Adipocyte (in vitro differentiated cells): ENCODE measurements at places on chromosomes 4 and X.

GRCh38 chr4:14404730-14405129 is 597.6 kb upstream of the CPEB2 start:
- no peak for DNase-seq

- no peak for DNase-seq
Measured at GRCh38 chrX:33045245-33045644, 166.1 kb downstream of the DMD start.

DNA sequence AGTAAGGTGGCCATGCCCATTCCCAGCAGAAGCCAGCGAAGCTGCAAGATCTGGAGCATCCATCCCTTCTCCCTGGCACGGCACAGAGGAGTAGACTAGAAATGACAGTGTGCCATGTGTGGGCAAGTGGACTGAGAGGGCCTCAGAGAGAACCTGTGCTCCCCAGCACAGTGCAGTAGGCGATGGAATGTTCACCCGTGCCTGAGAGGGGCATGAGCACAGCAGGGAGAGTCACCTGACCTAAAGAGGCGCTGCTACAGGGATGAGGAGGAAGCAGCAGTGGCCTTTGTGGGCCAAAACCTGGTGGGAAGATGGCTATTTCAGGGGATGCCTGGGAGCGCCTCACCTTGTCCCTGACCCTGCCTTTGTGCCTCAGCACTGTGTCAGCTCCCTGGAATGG is 8.0 kb upstream of the CDKN2AIP start:
- no peak for DNase-seq

- no peak for DNase-seq
Measured at GRCh38 chr4:55296096-55296495, 49.9 kb upstream of the SRD5A3 start.

DNA sequence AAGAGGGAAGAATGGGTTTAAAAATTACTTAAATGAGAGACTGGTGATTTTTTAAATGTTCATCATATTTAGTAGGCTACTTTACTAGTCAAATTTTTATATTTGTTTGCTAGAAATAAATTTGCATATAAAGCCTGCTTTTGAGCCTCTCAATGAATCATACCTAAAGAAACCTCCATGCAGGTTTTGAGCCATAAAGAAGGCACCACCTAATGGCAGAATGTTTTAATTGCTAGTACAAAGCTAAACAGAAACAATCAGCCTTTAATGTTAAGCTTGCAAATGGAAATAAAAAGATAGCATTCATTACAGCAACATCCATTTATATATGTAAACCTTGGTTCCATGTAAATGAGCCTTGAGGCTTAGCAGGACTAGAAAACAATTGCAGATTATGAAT is 989.7 kb downstream of the CCSER1 start:
- peak; percentile 7 for DNase-seq

DNA sequence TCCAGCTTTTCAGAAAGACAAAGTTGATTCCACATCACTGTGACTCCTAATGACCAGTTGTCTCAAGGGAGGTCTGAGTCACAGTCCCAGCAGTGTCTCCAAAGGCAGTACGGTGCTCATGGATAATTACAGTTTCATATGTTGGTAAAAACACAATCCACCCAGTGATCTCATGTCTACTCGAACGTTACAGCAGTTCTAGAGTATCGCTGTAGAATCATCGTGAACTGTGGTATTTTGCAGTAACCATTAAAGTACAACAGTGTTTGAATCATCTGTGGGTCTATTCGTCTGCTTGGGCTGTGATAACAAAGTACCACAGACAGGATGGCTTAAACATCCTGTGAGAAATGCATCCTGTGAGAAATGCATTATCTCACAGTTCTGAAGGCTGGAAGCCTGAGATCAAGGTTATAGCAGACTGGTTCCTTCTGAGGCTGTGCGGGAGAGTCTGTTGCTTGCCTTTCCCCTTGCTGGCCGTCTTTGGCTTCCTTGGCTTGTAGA is 121.1 kb upstream of the SORBS2 start:
- DNase-seq: peak; percentile 42

DNA sequence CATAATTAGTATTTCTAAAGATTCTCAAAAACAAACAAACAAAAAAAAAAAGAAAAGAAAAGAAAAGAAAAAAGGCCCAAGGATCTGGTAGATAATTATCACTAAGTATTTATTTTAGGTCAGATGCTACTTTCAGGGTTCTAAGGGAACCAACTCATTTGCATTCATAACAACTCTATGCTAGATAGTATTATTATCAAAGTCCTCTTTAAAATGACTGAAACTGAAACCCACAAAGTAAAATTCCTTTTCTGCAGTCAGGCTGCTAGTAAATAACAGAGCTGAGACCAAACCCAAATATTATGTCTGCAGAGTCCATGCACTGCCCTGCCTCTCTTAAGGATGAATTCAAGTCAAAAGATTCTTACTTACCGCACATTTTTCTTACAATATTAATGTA is 38.3 kb upstream of the MAPK10 start:
- DNase-seq: no peak

- DNase-seq: no peak
Measured at GRCh38 chrX:136032370-136032769, 47.1 kb downstream of the SLC9A6 start.

DNA sequence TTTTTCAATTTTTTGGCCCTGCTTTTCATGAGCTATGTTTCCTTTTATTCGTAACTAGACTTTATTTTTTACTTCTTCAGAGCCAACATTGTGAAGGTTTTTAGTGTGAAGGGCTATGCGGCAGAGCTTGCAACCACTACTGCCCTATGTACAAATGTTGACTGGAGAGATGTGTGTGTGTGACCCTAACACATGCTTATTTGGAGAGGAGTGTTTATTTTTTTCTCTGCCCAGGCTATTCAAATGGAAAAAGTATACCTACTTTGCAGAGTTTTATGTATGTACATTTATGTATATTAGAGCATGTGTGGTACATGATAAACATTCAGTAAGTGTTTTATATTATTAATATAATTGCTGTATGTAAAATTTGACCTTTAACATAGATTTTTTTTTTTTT is 86.5 kb downstream of the WWC2 start:
- no peak for DNase-seq

- peak; percentile 44 for DNase-seq
Measured at GRCh38 chr4:94690851-94691254, 66.9 kb upstream of the BMPR1B start.

DNA sequence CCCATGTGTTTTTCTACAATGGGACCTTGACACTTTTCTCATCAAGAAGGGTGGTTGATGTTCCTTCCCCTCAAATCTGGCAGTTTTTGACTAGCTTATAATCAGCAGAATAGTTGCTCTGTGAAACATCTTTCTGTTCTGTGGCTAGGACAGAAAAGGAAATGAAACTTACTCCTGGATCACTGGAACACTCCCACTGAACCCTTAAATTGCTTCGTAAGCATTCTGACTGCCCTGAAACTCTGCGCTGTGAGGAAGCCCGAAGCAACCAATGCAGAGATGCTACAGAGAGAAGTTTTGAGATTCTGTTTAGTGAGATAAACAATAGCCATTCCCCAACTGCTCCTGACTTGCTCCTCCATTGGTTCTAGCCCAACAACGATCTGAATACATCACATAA is 602.2 kb downstream of the CENPC start:
- no peak for DNase-seq

DNA sequence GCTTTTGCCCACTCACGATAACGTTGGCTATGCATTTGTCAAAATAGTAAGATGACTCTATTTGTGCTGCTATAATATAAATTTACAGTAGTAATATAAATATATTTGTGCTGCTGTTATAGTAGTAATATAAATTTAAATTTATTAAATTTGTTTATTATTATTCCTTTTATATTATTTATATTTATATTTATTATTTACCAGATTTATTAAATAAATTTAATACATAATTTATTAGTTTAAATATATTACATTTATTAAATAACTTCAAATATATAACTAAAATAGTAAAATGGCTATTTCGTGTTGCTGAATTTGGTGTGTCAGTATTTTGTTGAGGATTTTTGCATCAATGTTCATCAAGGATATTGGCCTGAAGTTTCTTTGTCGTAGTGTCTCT is 246.5 kb upstream of the FGF16 start:
- DNase-seq: no peak

DNA sequence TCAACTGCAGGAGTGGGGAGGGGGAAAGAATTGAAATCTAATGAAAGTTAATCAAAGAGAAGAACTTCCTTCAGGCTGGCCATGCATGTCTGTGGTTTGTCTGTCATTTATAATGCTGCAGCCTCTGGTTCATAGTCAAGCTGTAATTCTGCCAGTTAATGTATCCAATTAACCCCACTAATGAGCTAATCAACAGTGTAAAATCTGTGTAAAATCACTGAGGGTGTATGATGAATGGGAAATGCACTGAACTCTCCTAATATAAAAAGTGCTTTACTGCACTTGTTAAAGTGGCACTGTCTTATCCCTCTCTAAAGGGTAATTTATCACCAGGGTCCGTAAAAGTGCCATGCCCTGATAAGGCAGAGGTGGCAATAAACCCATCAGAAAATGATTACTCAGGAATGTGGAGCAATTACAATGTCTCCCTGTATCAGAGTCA is 798.1 kb downstream of the PDHA2 start:
- no peak for DNase-seq

DNA sequence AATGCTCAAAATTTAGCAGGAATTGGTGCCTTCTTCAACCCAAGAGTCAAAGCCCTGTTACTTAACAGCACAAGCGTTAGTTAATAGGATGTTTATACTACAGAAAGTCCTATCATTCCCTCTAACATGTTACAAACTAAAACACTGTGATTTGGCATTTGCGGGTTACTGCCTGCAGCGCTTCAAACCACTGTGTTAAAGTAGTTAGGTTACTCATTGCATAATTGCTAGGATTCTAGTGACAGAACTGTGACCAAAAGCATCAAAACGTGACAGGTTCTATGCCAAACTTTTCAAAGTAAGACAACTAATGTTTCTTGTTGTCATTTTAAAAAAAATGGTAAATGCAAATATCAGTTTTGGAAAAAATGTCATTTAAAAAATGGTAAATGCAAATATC is 442.8 kb upstream of the ZFP42 start:
- no peak for DNase-seq

DNA sequence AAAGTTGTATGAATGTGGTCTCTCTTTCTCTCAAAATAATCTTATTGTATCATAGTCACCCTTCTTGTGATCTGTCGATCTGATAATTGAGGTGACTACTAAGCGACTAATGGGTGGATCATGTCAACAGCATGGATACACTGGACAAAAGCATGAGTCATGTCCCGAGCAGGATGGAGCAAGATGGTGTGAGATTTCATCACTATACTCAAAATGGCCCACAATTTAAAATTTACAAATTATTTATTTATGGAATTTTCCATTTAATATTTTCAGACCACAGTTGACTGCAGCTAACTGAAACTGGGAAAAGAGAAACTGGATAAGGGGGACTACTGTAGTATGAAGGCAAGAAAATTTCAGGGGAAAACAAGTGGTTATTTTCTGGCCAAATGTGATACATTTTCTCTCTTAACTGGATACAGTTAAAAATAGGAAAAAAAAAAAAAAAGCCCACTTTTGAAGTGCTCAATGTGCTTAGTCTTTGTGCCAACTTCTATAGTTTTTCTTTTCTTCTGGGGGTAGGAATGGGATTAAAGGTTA is 25.3 kb downstream of the FAM241A start:
- peak; percentile 84 for DNase-seq

DNA sequence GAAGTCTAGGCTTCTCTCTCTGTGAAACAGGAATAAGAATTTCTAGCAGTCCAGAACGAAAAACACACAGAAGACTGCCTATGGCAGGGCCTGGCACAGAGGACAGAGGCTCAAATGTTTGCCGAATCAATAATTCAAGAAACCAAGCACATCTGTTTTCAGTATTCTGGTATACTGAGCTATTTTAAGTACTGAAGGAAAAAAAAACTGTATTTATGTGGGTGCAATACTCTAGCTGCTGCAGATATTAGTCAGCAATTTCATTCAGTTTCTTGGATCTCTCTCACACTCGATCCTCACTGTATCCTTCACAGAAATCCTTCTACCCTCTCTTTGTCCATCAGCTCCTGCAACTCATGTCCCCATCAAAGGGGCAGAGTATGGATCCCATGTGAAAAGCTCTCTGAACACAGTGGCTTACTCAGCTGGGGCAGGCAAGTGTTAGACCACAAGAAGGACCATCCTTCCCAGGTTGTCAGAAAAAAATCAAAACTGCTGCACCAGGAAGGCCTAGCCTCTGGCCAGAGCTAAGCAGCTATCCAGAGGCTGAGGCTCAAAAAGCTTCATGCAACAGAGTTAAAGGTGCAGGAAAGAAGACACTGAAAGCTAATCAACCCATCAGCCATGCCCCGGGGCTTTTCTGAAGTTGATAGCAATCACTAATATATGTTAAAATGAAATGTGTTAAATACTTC is 9.1 kb upstream of the USO1 start:
- DNase-seq: peak; percentile 66

- peak; percentile 24 for DNase-seq
Measured at GRCh38 chrX:1165535-1166196, 46.8 kb downstream of the CRLF2 start.

- DNase-seq: peak; percentile 62
Measured at GRCh38 chr4:112284166-112284565, 1.5 kb downstream of the TIFA start.

DNA sequence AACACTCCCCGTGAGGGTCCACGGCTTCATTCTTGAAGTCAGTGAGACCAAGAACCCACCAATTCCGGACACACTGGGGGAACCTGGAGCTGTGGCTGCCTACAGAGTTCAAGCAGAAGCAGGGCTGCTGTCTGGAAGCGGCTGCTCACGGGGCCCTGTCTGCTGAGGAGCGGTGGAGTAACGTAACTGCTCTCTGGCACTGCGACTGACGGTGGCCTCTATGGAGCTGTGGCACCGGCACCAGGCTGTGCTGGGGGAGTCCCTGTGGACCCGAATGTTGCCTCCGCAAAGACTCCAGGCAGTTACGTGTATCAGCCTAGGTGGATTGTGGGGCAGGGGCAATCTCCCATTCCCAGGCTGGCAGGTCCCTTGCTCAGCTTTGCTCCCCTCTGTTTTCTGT is 703.3 kb upstream of the FRG1 start:
- DNase-seq: no peak

- peak; percentile 59 for DNase-seq
Measured at GRCh38 chrX:31590581-31591114, 518.8 kb upstream of the FTHL17 start.
